ENCODE measurements at places on chromosomes 6 and 20. TPM values are rescaled to one million over a fixed set of nuclear protein-coding genes. Genes with fewer than 3 reads are reported as not detected.

The FOXS1 gene
- total RNA-seq: 0.36 TPM

The AIF1 gene
- 0.36 TPM for total RNA-seq

The BMP5 gene
- total RNA-seq: 0.36 TPM

The LPA gene
- total RNA-seq: not detected

The C20orf204 gene
- total RNA-seq: 0.59 TPM

The TGM3 gene
- total RNA-seq: not detected

The SLC24A3 gene
- total RNA-seq: 1.1 TPM

The RUNX2 gene
- total RNA-seq: 35.4 TPM

DNA sequence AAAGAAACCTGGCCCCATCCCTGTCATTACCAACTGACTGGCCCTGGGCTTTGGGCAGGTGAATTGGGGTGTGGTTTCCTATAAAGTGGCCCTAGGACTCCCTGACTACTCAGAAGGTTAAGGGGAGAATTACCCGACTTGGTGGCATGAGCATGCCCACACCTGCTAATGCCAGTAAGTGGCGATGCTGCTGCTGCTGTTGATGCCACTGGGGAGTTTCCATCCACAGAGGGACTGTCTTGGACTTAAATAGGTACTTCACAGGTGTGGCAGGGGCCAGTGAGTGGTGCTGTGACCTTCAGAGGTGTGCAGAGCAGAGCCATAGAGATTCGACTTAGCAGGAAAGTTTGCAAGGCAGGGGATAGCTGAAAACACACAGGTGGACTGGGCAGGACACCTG is 32.6 kb upstream of the MDFI start:
- DNase-seq: peak; percentile 54

- no peak for DNase-seq
These were observed 94.1 kb upstream of the RNF24 start for GRCh38 chr20:4109307-4109940.

- DNase-seq: no peak
These were observed 30.9 kb downstream of the FRMD1 start for GRCh38 chr6:168047841-168048723.

DNA sequence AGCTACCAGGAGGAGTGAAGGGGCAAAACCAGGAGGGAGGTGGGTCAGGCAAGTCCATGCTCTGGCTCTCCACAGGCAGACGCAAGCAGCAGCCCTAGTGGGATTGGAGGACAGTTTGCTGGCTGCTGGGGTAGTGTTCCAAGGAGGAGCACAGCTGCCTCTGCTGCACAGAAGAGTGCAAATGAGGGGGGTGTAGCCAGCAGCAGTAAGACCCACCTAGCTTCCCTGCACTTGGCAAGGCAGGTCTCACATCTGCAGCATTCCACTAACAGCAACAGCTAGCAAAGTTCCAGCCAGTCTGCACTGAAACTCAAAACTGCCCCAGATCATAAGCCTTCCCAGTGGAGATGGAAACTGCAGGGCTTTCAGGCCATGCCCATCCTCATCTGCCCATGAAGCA is 405.0 kb downstream of the UTRN start:
- no peak for DNase-seq

GRCh38 chr6:53608396-53608795 is 57.2 kb downstream of the KLHL31 start:
- no peak for DNase-seq

DNA sequence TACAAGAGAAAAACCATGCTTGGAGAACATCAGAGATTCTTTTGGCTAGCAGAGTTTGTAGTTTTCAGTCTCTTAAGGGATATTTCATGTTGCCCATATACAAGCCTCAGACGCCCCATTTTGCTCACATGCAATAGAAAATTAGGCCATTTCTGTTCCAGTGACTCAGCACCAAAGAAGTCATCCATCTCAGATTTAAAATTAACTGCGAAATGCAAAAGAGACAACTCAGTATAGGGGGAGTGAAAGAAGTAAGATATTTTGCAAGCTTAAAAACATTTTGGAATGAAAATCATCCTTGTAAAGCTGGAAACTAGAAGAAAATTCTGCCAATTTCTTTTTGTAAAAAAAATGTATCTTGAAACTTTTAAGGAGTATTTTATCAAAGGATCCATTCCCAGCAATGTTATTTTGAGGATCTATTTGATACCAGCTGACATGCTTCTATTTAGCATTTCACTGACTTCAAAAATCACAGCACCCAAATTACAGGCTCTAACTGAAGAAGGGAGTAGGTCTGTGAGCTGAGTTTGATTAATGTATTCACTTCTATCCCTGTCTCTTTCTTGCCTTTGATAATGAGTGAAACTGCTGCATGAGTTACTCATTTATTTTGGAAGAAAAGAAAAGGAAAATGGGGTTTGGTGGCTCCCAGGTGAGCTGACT is 223.7 kb upstream of the SULF2 start:
- DNase-seq: peak; percentile 79

DNA sequence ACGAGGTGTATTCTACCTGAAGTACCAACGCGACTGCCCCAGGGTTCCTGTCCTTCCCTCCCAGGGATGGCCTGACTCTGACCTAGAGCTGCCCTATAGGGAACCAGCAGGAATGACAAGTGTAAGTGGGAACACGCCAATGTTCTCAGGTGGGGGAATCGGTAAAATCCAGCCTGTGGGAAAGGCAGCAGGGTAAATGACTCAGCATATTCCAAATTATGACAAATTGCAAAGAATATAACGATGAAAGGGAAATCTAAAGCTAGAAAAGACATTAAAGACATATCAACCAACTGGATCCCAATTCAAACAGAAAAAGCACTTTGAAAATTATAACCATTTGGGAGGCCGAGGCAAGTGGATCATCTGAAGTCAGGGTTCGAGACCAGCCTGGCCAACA is 41.8 kb downstream of the KIF16B start:
- peak; percentile 55 for DNase-seq

GRCh38 chr20:33081411-33082154 is 2.1 kb downstream of the BPIFB4 start:
- DNase-seq: no peak

GRCh38 chr6:36312854-36313648 is 23.6 kb downstream of the BNIP5 start:
- no peak for DNase-seq

DNA sequence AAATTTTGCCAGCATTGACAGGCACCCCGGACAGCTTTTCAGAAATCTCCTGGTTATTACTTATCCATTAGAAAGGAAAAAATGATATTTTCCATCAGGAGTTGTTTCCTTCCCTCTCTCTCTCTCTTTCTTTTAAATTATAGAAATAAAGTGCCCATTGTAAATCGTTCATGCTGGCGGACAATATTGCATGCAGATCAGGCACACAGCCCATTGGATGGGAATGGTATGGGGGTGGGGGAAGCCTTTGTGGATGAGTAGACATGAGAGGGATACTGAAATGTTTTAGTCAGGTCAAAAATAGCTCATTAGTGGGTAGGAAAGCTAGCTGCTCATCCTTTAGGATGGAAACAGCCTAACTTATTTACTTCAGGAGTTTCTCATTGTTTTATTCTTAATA is 764.9 kb upstream of the MMS22L start:
- DNase-seq: no peak

DNA sequence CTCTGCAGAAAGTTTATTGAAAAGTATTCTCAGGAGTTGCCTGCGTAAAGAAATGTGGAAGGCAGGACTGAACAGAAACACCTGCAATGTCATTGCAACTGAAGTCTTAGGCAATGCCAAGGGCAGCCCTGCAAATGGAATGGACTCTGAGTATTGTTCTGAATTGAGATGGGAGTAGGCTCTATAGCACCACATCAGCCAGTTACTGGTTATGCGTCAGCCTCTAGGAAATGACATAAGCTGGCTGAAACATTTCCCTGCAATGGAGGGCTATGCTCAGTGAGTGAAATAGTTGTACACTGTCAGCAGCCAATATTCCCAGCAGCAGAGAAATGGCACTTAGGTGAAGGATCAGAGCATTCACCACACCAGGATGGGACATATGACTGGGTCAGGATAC is 13.8 kb upstream of the GJE1 start:
- no peak for DNase-seq

GRCh38 chr6:125228981-125229479 is 72.7 kb downstream of the HDDC2 start:
- DNase-seq: no peak

DNA sequence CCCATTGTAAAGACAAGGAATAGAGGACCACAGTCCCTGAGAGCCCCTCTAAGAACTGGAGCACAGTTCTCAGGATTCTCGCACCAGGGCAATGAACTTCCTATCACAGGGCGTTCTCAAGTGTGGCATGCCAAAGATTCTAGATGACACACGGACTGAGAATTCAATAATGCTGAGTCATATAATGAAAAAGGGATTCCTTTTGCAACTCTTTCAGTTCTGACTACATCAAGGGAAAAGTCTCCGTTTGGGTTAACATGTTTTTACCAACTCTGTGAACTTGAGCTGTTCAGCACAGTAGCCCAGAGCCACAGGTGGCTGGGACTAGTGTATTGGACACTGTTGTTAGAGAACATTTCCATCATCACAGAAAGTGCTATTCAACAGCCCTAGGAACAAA is 3.4 kb downstream of the MED20 start:
- peak; percentile 97 for DNase-seq

DNA sequence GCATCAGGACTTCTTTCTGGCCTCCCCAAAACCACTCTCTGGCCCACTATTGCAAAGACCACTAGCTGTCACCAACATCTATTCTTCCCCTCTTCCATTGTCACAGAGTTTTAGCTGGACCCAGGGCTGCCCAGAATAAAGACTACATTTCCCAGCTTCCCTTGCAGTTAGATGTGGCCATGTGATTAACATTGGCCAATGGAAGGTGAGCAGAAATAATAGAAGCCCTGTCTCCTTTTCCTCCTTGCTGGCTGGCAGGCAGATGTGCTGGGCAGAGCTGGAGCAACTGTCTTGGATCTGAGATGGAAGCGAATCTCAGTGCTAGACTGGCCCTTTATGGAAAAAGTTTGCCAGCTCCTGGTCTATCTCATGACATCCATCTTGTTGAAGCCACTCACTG is 97.0 kb downstream of the KCNB1 start:
- DNase-seq: no peak

- DNase-seq: no peak
These were observed 204.3 kb downstream of the EPM2A start for GRCh38 chr6:145531032-145531431.

DNA sequence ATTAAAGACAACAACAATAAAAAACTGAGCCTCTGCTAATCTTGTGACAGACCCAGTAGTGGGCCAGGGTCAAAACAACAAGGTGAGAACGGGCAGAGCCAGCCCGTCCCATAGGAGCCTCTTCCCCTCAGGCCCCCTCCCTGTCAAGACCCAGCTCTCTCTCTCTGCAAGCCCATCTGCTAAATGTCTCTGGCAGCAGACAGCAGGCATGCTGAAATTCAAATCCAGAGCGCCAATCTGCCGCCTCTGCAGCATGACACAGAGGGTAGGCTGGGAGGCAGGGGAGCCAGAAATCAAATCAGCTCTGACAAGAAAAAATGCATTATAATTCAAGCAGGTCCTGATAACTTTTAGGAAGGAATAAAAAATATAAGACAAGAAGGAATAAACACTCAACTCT is 26.3 kb downstream of the METTL24 start:
- no peak for DNase-seq

DNA sequence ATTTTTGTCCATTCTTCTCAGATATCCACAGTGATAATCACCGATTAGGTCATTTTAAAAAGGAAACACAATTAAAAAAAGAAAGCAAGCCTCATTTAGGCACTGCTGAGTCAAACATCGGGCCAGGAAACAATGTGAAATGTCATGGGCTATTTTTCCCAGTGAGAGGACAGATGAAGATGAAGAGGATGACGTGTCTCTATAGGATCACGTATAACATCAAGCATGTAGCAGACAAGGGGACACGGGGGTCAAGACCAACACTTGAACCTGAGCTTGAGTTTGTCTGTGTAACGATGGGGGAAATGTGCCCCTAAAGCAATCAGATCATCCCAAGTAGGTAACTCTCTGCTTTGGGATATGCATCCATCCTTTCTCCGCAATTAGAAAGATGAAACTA is 553.2 kb downstream of the CD83 start:
- no peak for DNase-seq

DNA sequence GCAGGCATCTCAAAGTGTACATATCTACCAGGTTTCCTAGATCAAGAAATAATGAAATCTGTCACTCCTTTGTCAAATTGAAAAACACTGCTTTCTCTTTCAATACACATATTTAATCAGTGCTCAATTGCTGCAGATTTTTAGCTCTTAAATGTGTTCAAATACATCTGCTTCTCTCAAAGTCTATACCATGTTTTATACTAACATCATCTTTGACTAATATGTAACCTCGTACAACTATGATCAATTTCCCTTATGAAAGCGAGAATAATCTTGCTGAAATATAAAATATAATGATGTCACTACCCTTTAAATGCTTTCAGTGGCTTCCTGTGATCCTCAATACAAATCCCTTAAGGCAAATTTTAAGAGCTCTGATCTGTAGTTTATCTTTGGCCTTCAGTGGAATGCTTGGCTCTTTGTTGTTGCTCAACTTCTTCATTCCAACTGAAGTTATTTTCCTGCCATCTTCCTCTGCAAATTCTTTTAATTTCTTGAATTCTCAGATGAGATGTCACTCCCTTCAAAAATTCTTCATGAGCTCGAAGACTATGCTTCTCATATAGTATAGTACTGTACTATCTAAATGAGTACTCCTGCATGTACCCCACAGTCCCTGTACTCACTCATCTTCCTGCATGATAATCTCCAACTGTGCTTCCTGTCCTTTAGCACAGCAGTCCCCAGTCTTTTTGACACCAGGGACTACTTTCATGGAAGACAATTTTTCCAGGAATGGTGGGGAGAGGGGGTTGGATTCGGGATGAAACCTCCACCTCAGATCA is 545.1 kb upstream of the GJE1 start:
- no peak for DNase-seq

- no peak for DNase-seq
These were observed 107.5 kb downstream of the LRFN2 start for GRCh38 chr6:40479706-40480105.

DNA sequence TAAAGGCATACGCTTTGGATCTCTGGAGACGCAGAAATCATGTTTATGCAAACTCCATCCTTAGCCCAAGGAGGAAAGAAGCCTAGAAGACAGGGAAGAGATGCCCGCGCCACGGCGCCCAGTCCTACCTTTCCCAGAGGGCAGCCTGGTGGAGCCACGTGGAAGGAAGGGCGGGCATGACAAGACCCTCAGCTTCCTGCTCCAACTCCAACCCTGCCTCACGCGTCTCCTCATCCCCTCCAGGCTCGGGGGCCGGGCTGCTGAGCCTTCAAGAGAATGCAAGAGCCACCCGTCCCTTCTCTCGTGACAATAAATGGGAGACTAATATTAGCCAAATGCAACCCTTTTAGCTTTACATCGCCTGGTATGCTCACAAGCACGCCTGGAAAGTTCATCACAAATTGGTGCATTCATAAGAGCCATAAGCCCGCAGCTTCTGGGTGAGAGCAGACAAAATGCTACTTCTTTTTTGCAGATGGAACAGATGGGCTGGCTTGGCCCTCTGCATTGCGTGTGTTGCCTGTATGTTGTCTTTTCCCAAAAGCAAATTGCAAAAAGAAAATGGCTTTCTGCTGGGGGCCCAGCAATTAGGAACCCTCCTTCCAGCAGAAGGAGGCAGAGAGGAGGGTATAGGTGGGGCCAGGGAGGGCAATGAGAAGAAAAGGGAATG is 8.2 kb upstream of the NTSR1 start:
- DNase-seq: no peak
